HL-60 (cell line): ENCODE measurements at places on chromosomes 2 and 18.

DNA sequence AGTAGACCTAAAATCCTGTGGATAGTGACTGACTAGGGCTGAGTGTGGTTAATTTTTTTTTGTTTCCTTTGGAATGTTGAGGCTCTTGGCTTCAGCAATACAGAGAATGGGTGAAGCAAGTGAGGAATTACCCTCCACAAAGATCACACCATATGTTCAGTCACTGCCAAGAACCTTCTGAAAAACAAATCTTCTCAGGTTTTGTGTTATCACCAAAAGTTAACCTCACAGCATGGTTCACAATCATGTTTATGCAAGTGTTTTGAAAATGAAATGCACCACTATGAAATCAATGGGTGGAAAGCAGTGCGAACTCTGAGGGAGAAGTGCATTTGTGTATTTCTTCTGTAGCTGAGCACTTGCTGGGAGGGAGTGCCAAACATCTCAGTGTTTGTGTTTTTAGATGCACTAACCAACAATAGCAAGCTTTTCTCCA, 44.4 kb downstream of the SPATS2L start:
- DNase-seq: no peak

DNA sequence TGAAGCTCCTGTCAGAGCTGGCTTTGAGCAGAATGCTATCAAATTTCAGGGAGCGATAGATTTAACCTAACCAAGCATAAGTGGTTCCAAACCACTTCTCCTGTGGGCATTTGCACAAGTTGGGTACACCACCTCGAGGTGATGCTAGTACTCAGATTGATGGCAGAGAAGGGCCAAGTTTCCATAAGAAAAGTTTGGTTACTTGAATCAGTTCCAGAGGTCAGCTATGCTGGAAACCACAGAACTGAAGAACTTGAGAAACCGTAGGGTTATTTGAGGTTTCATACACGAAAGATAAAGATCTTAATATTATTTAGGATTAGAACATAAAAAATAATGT, 238.2 kb upstream of the SOX11 start:
- DNase-seq: no peak

DNA sequence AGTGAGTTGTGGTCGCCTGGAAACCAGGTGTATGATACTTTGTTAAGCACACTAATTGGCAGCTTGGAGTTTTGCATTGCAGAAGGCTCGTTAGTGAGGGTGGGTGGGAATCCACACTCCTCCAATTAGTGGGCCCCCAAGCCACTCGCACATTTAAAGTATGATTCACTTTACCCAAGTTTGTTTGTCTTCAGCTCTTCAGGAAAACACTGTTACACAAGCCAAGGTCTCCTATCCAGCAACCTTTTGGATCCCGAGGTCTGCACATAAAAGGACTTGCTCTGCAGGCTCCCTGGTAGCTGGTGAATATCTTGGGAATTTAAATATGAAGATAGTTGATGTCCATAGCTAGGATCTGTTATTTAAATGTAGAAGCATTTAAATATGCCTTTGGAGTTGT, 66.1 kb downstream of the NPAS2 start:
- DNase-seq: no peak

DNA sequence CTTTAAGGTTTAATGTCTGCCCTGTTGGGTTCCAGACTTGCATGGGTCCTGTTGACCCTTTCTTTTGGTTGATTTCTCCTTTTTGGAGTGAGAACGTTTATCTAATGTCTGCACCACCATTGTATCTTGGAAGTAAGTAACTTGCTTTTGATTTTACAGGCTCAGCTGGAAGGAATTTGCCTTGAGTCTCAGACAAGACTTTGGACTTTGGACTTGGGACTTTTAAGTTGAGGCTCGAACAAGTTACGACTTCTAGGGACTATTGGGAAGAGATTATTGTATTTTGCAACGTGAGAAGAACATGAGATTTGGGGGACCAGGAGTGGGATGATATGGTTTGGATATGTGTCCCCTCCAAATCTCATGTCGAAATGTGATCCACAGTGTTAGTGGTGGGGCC, 267.7 kb downstream of the GLI2 start:
- no peak for DNase-seq

GRCh38 chr18:79785831-79786230, 11.9 kb upstream of the KCNG2 start:
- DNase-seq: no peak

DNA sequence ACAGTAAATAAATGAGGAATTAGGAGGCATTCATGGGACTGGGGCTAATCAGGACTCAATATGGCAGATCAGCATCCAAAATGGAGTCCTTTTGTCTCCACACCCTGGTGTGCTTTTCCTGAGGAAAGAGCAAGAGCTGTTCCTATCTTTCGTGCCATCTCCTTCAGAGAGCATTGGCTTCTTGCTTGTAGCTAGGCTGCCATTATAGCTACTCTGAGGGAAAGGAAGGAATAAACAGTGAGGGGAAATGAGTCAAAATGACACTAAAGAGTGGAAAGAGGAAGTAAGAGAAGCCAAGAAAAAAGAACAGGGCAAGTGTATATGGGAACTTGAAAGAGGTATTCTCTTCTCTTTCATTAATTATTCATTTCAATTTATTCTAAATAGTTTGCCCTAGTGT, 8.4 kb upstream of the NMI start:
- peak; percentile 27 for DNase-seq

DNA sequence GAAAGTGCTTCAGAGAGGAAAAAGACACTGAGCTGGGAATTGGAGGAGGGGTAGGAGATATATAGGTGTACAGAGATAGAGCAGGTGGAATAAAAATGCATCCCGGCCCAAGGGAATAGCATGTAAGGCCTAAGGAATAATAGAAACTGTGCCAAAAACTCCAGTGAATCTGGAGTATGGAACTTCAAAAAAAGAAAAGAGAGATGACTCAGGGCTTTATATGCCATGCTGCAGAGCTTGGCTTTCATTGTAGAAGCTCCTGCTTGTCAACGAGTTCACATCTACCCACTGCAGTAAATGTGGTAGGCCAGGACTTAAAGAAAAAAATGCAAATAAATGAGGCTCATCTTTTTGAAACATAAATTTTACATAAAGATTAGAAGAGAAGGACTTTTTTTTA, 131.8 kb downstream of the MREG start:
- DNase-seq: no peak

GRCh38 chr18:70386582-70386981, 97.7 kb downstream of the SOCS6 start:
- no peak for DNase-seq

- no peak for DNase-seq
These were observed 62.6 kb upstream of the TACR1 start for GRCh38 chr2:75261923-75262322.

- no peak for DNase-seq
These were observed 424.2 kb downstream of the TGIF1 start for GRCh38 chr18:3874125-3874524.

DNA sequence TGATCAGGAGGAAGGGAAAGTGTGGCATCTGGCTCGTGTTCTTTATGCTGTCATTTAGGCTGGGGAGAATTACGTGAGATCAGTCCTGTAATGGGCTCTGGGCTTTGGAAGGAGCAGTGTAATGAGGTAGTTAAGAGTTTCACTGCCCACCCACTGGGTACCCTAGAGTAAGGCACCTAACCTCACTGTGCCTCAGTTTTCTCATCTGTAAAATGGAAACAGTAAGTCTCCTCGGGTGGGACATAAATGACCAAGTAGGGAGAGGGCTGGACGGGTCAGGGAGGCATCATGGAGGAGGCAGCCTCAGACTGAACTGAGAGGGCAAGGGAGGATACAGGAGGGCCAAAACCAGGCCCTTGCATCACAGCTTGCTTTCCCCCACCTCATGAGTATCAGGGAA, 97.3 kb upstream of the MCFD2 start:
- DNase-seq: no peak

DNA sequence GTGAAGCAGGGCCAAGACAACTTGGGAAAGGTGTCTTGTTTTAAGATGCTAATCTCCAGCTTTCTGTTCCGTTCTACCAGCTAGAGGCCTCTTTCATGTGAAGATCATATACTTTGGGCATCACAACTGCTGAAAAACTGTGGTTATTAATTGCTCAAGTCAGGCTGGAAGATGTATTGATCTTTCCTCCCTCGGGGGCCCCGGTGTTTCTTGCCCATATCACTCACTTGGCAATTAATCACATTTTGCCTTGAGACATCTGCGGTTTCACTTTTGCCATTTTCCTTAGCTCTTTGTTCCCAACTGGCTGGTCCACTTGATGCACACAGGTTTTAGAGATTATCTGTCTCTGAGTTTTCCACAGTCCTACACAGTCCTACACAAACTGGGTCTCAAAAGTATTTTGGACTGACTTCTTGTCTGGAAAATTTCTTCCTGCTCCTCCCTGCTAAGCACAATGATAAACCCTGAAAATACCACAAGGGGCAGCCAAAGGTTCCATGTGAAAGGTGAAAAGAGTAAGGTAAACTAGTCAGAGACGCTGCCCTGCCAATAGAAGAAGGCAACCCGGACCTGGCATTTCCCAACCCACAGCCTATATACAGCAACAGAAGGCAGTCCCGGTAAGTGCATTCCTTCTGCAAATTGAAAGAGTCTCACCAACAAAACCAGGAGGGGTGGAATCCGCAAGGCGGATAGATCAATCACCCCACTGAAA, 181.0 kb downstream of the AFF3 start:
- no peak for DNase-seq

- DNase-seq: no peak
These were observed 112.3 kb upstream of the SETBP1 start for GRCh38 chr18:44568342-44568741.

DNA sequence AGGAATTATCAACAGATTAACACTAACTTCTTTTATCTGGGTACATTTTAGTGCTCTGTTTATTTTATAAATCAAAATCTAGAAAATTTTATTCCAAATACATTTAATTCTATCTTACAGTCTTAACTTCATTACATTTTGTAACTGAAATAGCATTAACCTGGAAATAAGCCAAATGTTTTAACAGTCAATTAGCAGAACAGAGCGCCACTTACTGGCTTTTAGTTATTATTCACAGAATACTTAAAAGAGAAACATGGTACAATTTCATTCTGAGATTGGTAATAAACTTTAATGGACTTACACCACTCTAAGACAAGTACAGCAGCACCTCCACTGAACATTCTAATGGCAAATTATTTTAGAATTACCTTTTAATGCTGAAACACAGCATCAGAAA, 38.6 kb downstream of the SS18 start:
- no peak for DNase-seq

DNA sequence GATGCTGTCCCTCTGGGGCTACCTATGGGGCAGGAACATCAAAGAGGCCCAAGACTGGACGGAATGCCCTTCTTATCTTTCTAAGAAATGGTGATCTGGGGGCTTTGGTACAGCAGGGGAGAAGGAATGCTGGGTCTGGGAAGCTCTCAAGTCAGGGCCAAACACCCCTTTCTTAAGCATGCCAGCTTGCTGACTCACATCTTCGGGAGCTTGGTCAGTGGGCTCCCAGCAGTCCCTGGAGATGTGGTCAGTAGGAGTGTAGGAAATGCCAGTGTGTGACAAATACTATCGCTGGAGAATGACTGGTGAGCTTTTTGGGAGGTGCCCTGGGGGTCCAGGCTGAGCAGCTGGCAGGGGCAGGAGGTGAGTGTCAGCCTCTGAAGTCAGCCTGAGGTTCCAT, 105.0 kb upstream of the CDC42EP3 start:
- DNase-seq: no peak

- DNase-seq: no peak
These were observed 848 bp downstream of the VRK2 start for GRCh38 chr2:58047373-58047935.

DNA sequence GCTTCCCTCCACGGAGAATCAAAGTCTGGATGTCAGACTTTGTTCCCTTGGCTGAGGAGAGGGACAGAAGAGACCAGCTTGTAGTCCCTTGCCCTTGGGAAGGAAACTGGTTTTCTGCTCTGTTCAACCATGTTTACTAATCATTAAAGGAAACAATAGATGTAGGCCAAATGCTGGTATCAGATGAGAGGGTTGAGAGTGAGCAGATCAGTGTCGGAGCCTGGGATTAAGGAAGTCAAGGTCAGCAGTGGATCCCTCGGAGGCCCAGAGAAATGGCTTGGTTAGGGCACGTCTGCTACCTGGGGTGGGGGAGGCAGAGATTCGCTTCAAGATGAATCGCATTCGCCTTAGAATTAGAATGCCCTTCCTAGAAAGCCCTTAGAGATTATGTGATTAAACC, 109.1 kb downstream of the MYCN start:
- no peak for DNase-seq

DNA sequence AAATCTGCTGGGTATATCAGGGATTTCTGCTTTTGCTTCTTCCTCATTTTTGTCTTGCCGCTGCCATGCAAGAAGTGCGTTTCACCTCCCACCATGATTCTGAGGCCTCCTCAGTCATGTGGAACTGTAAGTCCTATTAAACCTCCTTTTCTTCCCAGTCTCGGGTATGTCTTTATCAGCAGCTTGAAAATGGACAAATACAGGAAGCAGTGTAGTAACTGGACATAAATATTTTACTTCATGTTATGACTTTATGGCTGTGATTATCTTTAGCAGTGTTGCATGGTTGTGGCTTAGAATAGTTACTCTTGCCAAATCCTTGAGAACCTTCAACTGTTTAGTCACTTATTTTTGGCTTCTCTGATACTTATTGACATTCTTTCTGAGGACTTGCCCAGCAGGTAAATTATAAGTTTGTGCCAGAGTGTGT, 66.2 kb upstream of the DLX2 start:
- peak; percentile 83 for DNase-seq

DNA sequence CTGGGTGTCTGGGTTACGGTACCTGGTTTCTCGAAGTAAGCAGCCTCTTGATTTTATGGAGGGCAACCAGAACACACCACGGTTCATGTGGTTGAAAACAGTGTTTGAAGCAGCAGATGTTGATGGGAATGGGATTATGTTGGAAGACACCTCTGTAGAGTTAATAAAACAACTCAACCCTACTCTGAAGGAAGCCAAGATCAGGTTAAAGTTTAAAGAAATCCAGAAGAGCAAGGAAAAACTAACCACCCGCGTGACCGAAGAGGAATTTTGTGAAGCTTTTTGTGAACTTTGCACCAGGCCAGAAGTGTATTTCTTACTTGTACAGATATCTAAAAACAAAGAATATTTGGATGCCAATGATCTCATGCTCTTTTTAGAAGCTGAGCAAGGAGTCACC, 279.8 kb downstream of the PLCL1 start:
- DNase-seq: no peak

GRCh38 chr2:26792720-26793119, 6.9 kb downstream of the CENPA start:
- no peak for DNase-seq

DNA sequence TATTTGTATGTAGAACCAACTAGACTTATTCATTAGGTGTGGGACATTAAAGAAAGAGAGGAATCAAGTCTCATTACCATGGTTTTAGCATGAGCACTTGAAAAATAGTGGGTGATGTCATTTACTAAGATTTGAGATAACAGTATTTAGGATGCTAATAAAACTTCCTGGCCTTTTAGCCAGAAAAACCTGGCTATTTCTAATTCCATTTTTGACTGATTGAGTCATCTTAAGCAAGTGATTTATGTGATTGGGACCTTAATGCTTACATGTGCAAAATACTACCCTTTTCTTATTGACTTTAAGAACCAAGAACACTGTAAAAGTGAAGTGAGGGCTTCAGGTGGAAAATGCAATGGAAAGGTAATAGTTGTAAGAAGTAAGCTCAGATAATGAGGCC, 196.8 kb upstream of the SESTD1 start:
- DNase-seq: no peak

- DNase-seq: peak; percentile 19
These were observed 901 bp downstream of the SPOPL start for GRCh38 chr2:138502255-138503086.

GRCh38 chr18:22422909-22423548, 5.3 kb upstream of the CTAGE1 start:
- DNase-seq: no peak
